ENCODE measurements at places on chromosomes 2 and 18.

DNA sequence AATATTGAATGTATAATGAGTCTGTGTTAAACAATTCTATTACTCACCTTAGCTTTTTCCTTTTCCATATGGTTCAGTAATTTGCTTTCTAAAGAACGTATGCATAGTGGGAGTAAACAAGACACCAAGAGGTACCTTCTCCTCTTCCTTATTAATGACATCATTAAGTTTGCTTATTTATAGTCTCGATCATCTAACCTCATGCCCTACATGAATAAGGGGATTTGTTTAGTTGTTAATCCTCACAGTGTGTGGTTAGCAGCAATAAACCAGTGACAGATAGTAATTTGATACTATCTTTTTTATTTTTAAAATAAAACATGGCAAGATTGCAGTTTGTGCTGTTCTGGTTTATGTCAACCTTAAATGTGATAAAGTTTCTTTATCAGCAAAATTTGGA, 69.7 kb downstream of the COBLL1 start:
- DNase-seq = no peak

DNA sequence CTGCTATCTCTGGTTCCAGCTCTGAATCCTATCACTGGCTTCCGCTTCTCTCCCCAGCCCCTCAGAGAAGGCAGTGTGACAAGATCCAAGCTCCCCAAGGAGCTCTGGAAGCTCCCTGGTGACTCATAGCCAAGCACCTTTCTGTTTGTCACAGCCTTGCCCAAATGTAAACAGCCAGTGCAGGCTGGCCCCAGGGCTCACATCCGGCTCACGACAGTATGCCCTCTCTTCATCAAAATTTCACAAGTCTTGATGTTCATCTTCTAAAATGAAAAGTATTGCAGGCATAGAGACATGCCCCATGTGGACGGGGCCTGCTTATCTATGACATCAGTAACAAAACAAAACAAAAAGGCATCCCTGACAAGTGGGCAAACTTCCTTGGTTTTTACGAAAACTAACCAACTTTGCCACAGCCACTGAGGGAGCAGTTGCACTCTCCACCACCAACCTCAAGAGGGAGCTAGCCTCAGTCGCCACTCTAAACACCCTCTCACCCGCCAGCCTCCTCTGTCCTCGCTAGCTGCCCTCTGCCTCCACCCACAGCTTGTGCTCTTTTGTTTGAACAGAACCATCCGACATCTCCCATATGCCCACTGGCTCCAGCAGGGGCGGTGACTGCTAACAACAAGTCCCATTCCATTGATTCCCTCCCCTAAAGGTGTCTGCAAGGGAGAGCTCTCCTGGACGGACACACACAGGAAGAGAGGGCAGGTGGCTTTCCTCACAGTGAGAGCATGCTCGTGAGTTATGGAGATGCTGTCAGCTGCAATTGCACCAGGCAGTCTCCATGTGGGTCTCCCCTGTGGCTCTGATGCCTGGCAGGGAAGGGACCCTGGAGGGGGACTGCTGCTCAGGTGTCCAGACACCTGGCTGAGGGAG, 71.0 kb upstream of the DAPL1 start:
- DNase-seq = no peak

- no peak for DNase-seq
These were observed 12.0 kb downstream of the TMEM163 start for GRCh38 chr2:134706587-134707329.

DNA sequence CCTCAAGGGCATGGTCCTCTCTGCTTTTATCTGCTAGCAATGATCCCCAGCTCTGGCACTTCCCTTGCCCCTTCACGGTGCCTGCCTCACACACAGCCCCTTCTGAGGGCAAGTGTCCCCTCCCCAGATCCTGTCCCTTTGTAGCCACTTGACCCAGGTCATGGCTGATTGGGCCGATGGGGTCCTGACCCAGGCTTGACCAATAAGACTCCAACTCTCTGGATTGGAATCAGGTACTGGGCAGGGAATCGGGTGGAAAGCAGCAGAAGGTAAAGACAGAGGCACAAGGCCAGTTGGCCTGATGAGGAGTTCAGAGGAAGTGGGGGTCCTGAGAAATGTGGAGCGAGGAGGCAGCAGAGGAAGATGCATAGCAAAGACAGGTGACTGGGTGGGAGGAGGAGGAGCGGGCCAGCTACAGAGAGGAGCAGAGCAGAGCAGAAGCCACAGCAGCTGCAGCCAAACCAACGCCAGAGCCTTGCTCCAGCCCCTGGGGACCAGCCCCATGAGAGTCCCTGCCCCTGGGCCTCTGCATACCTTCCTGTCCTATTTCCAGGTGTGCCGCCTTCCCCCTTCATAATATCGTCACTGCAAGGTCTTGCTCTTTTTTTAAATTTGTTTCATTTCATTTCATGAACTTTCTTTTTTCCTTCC, 39.1 kb downstream of the CAPN13 start:
- DNase-seq = no peak

DNA sequence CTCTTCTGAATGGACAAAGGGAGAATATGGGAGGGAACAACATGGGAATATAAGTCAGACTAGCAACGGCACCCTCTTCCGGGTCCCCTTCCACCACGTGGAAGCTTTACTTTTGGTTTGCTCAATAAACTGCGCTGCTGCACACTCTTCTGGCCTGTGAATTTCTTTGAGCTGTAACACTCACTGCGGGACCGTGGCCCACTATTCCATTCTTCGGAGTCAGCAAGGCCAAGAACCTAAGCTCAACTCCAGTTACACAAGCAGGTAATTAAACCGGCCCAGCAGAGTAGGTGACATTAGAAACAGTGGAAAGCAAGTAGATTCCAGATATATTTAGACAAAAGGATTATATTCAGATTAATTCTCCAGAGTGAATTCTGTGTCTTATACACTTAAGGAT, 697.4 kb upstream of the NXPH2 start:
- DNase-seq = no peak

DNA sequence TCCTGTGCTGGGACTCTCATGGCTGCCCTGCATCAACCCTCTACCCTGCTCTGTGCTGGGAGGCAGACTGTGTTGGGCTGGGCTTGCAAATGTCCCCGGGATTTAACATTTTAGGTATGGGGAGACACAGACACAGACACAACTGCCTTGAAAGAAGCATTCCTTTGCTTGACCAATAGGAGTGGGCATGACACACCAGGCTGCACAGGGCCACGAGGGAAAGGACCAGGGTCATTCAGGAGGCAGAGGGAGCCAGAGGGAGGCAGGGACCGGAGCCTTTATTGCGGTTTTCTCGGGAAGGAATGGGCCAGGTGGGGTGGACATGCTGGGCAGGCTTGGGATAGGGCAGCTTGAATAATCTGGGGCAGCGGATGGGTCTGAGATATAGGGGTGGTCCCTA, 238.7 kb upstream of the COPS8 start:
- DNase-seq = no peak

DNA sequence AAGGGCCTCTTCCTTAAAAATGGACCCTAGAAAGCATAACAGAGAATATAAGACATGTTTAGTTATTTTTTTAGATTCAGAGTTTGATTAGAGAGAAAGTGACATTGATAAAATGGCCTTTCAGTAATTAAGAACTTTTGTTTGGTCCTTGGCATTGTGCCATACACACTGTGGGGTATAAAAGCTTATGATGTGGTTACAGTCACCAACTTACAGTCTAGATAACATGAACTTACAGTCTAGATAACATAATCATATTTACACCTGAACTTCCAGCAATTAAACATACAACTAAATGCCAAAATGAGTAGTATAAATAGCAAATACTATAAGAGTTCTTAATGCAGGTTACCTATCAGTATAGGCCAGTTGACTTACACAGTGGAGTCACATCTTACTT, 25.6 kb upstream of the EFEMP1 start:
- DNase-seq = no peak

DNA sequence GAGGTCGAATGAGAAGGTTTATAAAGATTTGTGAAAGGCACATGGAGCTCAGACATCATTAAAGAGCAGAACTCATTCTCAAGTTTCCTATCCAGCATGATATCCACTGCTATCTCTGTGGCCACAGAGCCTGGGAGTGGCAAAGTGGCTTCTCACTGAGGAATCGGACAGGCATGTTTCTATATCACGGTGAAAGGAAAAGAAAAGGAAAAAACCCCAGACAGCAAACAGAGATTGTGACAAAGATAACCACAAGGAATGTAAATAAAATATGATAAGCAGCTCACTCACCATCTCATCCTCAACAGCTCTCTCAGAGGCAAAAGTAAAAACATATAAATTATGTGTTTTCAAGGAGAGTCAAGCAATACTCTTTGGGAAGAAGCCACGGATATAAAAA, 2.5 kb downstream of the PID1 start:
- DNase-seq = no peak

DNA sequence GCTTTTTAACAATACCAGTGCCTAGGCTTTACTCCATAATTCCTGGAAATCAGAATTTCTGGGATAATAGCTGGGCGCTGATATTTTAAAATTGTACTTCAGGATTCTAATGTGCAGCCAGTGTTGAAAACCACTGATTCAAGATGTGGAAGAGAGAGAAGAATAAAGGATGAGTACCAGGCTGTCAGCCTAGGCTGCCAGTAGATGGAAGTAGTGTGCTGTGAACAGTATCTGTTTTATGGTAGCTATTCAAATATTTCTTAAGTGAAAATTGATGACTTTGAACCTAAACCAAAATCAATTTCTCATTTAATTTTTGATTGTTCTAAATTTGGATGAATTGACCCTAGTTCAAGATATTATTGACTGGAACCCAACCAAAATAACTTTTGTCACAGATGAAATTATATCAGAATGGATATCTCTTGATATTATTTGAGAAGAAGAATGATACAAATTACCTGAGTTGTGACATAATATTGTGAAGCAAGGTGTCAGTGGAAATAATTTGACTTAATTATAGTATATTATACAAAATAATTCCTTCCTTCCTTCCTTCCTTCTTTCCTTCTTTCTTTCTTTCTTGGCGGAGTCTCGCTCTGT, 88.0 kb downstream of the COMMD1 start:
- DNase-seq = peak; percentile 18

DNA sequence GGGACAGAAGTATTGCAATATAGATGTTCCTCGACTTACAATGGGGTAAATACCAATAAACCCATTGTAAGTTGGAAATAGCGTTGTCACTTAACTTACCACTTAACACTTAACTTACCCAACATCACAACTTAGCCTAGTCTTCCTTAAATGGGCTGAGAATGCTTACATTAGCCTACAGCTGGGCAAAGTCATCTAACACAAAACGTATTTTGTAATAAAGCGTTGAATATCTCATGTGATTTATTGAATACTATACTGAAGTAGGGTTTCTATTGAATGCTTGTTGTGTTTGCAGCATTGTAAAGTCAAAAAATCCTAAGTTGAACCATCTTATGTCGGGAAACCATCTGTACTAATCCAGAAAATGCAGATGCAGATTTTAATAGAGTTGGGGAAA, 23.6 kb downstream of the IL1R2 start:
- no peak for DNase-seq

DNA sequence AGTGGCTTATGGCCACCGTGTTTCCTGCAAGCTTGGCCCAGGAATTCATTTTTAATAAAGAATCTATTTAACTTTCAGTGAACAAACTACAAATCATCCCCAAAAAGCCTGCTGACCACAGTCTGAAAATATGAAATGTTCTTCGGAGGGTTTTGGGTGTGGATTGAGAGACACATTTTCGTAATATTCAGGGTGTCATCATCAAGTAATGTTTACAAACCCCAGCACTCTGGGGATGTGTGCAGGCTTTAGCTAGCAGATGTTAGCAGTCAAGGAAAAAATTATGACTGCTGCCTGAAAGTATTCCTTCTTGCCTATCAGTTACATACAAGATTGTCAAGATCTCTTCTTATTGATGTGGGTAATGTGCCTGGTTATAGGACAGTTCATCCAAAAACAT, 143.9 kb upstream of the FN1 start:
- DNase-seq = peak; percentile 48

- no peak for DNase-seq
These were observed 36.5 kb downstream of the OSR1 start for GRCh38 chr2:19321946-19322345.

- no peak for DNase-seq
These were observed 139.0 kb upstream of the NXPH2 start for GRCh38 chr2:138919120-138919747.

- DNase-seq = no peak
These were observed 206.4 kb downstream of the NBAS start for GRCh38 chr2:15354596-15355366.

DNA sequence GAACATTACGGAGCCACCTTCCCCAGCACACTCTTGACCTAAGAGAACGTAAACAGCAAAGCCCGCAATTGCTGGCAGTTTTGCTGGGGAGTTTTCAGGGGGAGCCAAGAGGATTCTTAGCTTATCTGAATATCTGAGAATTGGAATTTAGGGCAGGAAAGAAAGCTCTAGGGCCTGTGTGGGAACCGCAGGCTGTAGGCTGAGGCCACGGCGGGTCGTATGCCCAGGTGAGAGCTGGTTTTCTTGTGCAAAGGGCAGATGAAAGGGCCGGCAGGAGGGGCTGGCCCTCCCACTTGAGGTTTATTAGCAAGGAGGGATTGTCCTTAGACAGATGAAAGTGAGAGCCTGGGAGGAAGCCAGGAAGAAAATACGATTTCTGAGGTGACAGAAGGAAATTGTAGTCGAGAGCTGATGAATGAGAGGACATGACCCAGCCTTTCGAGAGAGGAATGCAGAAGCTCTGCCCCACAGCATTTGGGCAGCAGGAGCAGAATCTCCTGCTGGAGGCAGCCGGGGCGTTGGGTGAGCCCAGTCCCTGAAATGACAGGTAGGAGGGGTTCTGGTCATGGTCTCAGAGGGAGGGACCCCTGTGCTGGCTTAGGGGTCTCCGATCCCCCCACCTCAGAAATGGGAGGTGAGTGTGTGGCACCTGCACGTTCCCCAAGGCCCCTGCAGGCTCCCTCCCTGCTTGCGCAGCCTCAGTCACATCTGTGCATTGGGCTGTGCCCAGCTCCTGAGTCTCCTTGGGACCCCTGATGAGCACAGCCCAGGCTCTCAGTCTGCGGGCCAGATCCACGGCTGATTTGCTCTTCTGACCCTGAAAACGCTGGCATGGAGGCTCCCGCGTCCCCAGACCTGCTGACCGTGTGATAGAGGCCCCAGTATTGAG, 61.1 kb downstream of the CABLES1 start:
- no peak for DNase-seq

DNA sequence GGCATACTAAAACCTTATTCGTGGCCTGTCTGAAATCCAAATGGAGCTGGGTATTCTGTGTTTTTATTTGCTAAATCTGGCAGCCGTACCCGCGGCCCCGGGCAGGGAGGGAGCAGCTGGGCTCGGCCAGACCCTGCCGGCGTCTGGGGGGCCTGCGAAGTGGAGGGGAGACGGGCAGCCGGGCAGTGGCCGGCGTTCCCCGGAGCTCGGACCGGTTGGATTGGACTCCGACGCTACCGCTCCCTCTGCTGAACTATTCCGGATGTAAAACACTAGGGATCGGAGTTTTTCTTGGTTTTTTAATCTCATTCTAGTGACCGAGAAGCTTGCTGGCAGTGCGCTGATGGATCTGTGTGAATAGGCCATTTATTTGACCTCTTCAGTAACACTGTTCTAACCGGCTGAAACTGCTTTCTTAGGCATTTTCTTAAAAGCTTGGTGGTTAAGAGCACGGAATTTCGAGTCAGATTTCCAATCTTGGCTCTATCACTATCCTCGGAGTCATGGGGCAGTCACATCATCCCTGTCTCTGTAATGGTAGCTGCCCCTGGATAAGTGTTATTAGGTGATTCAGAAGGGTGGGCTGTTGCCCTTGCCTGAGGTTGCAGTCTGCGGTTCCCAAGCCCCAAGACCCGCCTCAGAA, 694 bp downstream of the UNC50 start:
- DNase-seq = no peak

- no peak for DNase-seq
These were observed 74.9 kb upstream of the TFCP2L1 start for GRCh38 chr2:121359716-121360565.

Measured in amniotic stem cell (primary cell).